ENCODE measurements at places on chromosomes 1 and 21.

- no peak for DNase-seq
Observed at GRCh38 chr1:32508761-32509160, 30.5 kb upstream of the ZBTB8A start.

DNA sequence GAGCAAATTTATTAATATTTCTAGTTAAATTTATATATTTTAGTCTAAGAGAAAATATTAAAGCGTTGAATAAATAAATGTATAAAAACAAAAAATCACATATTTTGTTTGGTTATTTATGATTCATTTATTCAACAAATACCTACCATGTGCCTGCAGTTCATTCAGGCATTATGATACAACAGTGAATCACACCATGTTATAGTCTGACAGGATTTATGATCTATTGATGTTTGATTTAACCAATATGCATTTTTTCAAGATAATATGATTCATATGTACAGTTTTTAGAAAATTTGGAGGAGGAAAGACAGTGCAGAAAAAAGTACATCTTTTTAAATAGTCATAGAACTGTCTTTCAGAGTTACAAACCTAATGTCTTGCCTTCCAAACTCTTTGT lies 7.4 kb upstream of the TRIM58 start:
- DNase-seq: no peak

DNA sequence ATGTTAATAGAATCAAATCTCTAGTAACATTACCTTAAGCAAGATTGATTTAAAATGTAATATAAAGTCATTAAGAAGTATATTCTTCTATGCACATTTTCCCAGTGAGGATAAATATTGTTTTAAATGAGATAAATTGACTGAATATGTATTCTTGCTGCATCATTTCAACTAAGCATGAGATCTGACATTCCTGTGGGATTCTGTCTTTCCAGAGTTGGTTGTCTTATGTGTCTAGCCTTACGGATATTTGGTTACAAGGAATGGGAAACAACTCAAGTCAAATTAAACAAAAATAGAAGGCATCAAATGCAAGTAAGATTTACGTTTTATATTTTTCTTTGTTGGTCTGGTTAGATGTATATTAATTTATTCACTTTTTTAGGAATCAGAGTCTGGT lies 287.5 kb downstream of the PTGER3 start:
- DNase-seq: peak; percentile 61

- DNase-seq: peak; percentile 33
Observed at GRCh38 chr1:184790642-184791549, 36.2 kb upstream of the EDEM3 start.

GRCh38 chr1:177174921-177175634 lies 4.3 kb downstream of the BRINP2 start:
- no peak for DNase-seq

GRCh38 chr1:109383087-109383779 lies 14.5 kb downstream of the SORT1 start:
- DNase-seq: no peak

DNA sequence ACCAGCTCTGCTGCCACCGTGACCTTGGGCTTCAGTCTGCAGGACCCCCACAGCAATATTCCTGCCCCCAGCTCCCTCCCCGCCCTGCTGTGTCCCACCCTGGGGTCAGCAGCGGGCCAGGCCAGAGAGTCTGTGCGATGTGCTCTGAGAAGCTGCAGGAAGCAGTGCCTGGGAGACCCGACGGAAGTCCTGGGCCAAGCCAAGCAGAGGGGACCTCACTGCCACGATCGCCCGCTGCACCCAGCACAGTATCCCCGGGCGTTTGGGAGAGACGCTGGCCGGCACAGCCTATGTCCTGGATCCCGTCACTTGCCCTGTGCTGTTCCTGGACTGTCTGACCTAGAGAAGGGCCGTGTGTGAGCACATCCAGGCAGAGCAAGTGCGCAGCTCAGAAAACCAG lies 106.6 kb upstream of the TTC34 start:
- no peak for DNase-seq

DNA sequence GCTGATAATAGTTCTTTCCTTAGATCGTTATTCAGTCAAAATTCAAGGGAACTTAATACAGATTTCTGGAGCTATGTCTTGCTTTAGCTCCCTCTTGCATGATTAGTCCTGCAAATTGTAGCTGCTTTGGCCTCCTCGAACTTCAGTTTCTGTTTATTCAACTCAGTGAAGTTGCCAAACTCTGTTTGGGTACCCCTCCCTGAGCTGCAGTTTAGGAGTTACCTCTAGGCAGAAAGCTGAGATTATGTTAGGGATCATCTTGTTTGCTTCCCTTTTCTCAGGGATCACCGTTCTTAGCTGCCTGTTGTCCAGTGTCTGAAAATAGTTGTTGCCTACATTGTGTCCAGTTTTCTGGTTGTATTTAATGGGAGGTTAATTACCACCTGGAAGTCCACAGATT lies 43.5 kb downstream of the SNX27 start:
- no peak for DNase-seq

- DNase-seq: no peak
Observed at GRCh38 chr1:100452641-100453040, 85.3 kb upstream of the GPR88 start.

DNA sequence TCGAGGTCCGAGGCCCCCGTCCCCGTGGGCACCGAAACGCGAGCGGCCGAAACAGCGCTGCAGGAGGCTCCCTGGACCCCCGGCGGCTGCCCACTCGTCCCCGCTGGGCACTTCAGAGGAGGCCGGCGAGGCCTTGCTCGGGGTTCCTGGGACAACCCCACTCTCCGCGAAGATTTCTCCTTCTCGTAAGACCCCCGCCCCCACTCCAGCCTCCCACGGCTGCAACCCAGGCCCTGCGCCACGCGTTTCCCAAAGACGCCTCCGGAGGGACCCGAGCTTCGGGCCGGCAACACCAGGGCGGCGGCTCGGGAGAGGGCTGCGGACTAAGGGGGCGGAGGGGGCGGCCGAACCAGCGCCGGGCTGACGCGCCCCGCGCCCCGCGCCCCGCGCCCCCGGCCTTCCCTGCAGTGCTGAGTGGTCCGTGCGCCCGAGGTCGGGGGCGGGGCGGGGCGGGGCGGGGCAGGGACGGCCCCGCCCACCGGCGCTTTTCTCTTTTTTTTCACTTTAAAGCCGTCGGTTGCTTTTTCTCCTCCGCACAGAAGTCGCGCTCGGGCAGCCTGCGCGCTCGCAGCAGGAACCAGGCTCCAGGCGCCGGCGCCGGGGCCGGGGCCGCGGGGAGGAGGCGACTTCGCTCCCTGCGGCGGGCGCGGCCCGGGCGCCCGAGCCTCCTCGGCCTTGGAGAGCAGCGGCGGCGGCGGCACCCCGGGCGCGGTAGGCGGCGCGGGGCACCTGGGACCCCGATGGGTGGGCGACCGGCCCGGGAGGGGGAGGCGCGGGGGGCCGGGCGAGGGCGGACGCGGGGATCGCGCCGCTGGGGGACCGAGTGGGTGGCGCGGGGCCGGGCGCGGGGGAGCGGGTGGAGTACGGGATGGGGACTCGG lies at the start of gene SPSB1:
SPSB1 (plus strand) TSS at position 534 of the 880 bp plus-strand sequence. CDS start 62,998 bp downstream, outside the sequence.
- peak; percentile 83 for DNase-seq

DNA sequence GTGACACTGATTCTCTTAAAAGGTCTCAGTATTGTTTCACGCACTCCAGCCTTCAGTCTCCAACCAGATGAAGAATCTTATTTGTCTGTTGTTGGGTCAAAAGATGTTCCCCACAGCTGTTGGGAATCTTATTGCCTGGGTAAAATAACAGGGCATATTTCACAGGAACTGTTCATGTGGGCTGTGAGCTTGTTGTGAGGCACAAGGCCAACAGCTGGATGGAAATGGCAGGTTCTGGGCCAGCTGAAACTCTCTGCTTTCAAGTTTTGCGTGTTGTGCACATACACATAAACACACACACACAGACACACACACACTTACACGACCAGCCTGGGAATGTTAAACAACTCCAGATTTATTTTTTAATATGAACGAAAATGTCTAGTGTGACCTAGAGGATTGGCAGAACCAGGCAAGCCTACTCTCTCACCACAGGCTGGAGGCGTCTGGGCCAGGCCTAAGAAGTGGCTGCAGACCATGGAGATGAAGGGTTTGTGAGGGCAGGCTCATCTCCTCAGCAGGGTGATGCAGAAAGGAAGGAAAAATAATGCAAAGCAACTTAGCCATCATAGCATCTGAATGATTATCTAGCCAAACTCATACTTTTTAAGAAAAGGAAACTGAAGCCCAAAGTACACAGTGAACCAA lies 357.0 kb downstream of the TTLL7 start:
- DNase-seq: peak; percentile 8

- DNase-seq: peak; percentile 81
Observed at GRCh38 chr21:35163411-35163810, 114.3 kb upstream of the RUNX1 start.

GRCh38 chr1:149931212-149931790 lies 3.7 kb upstream of the SF3B4 start:
- DNase-seq: no peak

- no peak for DNase-seq
Observed at GRCh38 chr1:212621043-212621948, 12.7 kb downstream of the ATF3 start.

- DNase-seq: no peak
Observed at GRCh38 chr1:178165196-178165595, 71.3 kb downstream of the RASAL2 start.

GRCh38 chr1:3433596-3434320 lies 20.7 kb upstream of the ARHGEF16 start:
- DNase-seq: no peak

GRCh38 chr1:5975133-5975880 lies 16.9 kb downstream of the NPHP4 start:
- peak; percentile 64 for DNase-seq

DNA sequence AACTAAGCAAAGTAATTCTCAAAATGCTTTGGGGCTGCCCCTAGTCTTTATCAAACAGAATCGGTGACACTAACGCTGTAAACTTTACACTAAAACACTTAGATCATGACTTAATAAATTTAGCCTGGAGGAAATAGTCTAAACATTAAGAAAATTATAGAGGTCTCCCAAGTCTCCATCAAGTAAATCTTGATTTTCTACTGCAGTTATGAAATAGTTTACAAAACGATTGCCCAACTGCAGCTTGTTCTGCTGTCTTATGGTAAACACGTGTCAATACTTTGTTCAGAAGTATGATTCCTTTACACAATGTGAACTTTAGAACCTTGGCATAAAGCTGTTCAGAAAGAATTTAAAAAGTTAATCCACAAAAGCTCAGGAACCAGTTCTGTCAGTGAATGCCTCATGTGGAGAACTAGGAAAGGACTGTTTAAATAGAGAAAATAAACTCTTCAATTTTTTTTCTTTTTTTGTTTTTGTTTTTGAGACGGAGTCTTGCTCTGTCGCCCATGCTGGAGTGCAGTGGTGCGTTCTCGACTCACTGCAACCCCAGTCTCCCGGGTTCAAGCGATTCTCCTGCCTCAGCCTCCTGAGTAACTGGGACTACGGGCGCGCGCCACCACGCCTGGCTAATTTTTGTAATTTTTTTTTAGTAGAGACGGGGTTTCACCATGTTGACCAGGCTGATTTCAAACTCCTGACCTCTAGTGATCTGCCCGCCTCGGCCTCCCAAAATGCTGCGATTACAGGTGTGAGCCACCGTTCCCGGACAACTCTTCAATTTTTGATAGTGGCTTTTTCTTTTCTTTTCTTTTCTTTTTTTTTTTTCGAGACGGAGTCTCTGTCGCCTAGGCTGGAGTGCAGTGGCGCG lies 1.6 kb downstream of the DDI2 start:
- peak; percentile 92 for DNase-seq

DNA sequence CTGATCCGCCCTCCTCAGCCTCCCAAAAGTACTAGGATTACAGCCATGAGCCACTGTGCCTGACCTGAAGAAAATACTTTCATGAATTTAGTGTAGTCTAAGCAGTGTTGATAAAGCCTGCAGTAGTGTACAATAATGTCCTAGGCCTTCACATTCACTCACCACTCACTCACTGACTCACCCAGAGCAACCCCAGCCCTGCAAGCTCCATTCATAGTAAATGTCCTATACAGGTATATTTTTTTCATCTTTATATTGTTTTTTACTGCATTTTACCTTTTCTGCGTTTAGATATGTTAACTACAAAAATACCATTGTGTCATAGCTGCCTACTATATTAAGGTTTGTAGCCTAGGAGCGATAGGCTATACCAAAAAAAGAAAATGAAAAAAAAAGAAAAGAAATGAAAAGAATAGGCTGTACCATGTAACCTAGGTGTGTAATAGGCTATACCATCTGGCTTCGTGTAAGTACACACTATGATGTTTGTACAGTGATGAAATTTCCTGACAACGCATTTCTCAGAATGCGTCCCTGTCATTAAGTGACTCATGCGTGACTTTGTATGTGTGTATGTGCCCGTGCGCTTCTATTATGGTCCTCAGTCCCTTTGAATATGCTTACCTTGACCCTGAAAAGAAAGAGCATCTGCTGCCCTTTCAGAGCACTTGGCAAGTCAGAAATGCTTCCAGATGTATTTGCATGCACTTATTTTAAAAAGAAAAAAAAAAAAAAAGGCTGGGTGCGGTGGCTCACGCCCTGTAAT lies 9.2 kb upstream of the SLAMF8 start:
- no peak for DNase-seq

- no peak for DNase-seq
Observed at GRCh38 chr21:19850157-19850556, 1148.1 kb upstream of the NCAM2 start.

GRCh38 chr1:18798946-18799345 lies 60.5 kb downstream of the TAS1R2 start:
- DNase-seq: no peak

DNA sequence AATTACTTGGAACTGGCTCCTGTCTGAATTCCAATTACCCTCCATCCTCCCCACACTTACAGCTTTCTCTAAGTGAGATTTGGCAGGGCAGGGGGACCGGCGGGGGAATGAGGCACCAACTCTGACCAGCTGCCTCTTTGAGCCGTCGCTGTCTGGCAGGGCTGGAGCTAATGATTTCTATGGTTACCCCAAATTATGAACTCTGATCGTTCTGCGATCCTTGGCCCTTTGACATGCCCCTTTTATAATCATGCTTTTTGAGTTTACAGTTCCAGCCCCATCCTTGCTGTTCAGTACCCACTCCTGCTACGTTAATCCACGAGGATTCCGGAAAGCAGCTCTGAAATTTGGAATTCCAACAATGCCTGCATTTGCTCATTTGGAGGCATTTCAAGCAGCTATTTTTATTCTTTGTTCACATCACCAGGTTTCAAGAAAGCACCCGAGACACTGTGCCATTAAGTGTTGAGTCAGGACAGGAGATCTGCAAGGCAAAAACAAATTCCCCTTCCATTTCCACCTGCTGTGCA lies 54.6 kb upstream of the LBR start:
- DNase-seq: peak; percentile 82

GRCh38 chr1:32772281-32773017 lies 44.7 kb downstream of the YARS1 start:
- no peak for DNase-seq

DNA sequence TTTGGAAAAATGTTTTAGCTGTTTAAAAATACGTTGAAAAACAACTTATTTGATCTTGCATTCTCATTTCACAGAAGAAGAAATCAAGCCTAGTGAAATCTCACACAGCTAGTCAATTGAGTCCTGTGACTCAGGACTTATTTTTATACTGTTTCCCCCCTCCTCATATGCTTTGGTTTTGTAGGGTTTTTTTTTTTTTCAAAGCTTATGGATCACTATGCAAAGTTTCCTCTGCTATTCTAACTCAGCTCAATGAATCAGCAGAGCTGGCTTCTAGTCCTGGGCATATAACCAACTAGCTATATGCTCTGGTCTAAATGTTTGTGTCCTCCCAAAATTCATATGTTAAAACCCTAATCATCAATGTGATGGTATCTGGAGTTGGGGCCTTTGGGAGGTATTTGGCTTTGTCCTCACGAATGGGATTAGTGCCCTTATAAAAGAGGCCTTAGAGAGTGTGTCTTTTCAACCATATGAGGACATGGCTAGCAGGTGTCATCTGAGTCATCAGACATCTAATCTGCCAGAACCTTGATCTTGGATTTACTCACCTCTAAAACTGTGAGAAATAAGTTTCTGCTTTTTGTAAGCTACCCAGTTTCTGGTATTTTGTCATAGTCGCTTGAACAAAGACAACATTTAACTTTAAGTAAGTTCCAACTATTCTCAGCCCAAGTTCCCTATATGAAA lies 317.2 kb upstream of the C1orf87 start:
- no peak for DNase-seq
